Naive thymus-derived CD8-positive, alpha-beta T cell (primary cell): ENCODE measurements at places on chromosomes 2 and 18. TPM values are rescaled to one million over a fixed set of nuclear protein-coding genes. Genes with fewer than 3 reads are reported as not detected.

The MAP3K19 gene
- not detected for total RNA-seq

The FOXI3 gene
- not detected for total RNA-seq

The GKN1 gene
- total RNA-seq: not detected

The FSIP2 gene
- total RNA-seq: 0.58 TPM

The INPP5D gene
- total RNA-seq: 124 TPM

The PLCD4 gene
- 1.3 TPM for total RNA-seq

The COBLL1 gene
- 4.2 TPM for total RNA-seq

The OR6B2 gene
- total RNA-seq: not detected

The FKBP7 gene
- 2.4 TPM for total RNA-seq

The CSRNP3 gene
- total RNA-seq: not detected

GRCh38 chr2:239587841-239588240 is 187.0 kb upstream of the HDAC4 start:
- DNase-seq: no peak

DNA sequence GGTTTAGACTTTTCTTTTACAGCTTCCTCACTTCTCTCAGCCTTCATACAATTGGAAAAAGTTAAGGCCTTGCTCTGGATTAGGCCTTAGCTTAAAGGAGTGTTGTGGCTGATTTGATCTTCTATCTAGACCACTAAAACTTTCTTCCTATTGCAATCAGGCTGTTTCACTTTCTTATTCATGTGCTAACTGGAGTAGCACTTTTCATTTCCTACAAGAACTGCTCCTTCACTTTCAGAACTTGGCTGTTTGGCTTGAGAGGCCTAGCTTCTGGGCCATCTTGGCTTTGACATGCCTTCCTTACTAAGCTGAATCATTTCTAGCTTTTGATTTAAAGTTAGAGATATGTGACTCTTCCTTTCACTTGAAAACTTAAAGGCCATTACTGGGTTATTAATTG is 114.3 kb downstream of the ARHGEF4 start:
- DNase-seq: no peak

GRCh38 chr2:85429213-85429923 is 10.9 kb downstream of the SH2D6 start:
- DNase-seq: no peak

DNA sequence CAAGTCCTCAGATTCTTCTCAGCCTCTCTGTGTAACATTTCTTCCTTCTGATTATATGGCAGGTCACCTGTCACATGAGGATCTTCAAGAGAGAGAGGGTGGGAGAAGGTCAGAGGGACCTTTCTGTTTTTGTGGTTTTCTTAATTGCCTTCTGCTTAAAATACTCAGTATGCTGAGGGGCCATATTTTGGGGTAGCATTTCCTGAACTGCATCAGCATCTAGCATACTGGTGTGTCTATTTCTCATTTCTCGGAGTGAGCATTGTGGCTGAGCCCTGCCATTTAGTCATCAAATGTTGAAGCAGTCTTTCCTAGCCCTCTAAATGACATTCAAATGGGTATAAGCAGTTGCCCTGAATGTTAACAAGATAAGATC is 162.7 kb downstream of the MYO3B start:
- no peak for DNase-seq

GRCh38 chr2:177579486-177580036 is 187.0 kb downstream of the AGPS start:
- DNase-seq: no peak

DNA sequence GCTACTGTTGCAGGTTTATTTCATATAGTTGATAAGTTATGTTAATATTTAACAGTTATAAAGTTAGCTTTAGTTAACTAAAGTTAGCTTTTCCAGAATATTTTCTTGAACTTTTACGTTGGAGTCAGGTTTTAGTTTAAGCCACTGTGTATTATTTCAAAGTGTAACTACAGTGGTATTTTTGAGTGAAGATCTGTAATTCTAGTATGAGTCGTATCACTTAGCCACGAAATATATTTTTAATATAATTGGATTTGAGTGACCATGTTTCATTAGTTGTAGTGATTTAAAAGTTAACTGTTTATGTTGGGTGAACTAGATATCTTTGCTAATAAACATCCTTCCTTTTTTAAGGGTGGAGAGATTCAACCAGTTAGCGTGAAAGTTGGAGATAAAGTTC is 2.5 kb downstream of the HSPE1 start:
- DNase-seq: no peak

DNA sequence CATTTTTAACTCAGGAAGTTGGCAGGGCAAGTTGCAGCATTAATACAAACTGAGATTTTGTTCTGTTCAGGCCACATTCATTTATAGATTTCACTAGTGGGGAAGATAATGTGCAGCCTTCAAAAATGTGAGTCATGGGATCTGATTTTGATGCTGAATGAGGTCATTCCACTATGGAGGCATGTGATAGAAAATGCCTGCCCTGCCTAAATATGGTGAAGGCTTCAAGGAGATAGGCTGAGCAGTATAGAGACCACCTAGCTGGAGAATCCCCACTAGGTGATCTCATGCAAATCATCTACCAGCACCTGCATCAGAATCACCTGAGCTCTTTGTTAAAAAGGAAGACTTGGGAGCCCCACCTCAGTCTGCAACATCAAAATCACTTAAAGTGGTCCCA is 43.7 kb downstream of the PAX3 start:
- no peak for DNase-seq

GRCh38 chr2:120421126-120421829 is 75.3 kb downstream of the INHBB start:
- DNase-seq: no peak

GRCh38 chr2:898319-898718 is 52.3 kb upstream of the SNTG2 start:
- no peak for DNase-seq

DNA sequence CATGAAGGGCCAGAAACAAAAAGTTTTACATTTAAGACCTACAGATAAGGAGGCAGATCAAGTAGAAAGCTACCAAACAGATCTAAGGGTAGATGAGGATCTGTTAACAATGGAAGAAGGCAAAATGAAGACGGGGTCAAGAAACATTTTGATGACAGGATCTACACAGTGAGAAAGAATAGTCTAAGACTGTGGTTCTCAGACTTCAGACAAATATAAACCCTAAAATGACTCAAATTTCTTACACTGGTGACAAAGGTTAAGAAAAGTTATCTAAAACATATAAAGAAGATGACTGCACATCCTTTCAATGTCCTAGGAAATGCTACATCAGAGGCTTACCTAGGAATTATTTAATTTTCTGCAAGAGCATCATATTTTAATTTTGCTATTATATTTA is 34.4 kb downstream of the TRIP12 start:
- no peak for DNase-seq

GRCh38 chr2:86645752-86646151 is 22.1 kb upstream of the RNF103 start:
- DNase-seq: no peak

DNA sequence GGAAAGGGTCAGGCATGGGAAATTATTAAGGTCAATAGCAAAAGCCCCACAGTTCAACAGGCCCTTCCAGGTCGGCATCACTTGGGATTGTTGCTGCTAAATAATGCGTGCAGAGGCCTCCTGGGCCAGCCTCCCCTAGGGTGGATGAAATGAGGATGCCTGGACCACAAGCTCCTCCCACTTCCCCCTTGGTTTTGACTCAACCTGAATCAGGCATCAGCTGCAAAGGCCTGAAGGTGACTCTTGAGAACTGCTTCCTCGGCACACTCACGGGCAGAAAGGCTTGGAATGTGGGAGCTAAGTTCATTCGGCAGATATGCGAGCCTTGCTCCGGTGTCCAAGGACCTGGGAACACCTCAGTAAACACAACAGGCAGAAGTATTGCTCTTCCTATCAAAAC is 69.3 kb downstream of the MBP start:
- DNase-seq: peak; percentile 68

- DNase-seq: no peak
Observed at GRCh38 chr18:46051731-46052461, 20.2 kb downstream of the PSTPIP2 start.

GRCh38 chr2:30448866-30449265 is 1.8 kb downstream of the LCLAT1 start:
- DNase-seq: no peak

- no peak for DNase-seq
Observed at GRCh38 chr2:30465171-30465545, 18.1 kb downstream of the LCLAT1 start.

DNA sequence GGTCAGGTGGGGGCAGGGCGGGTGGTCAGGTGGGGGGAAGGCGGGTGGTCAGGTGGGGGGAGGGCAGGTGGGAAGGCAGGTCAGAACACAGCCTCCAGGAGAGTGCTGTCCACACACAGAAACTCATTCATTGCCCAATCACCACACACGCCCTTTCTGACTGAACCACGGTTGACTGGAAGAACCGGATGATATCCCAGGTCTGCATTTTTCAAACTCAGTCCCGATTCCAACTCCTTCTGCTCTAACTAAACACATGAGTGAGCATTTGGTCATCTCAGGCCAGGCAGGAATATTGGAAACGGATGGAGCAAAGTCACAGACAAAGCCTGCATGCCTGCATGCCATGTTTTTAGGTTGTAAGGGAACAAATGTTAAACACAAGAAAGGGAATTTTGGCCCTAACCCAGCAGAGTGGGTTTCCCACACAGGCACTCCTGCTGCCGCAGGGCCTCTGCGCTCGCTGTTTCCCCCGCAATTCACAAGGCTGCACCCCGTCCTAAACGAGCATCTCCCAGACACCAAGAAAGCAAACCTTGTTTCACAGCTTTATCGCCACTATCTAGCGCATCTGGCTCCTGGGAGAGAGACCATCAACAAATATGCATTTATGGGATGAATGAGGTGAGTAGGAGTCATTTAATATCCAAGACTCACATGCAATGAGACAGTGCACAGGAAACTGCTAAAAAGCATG is 100.1 kb downstream of the ZNF516 start:
- no peak for DNase-seq

DNA sequence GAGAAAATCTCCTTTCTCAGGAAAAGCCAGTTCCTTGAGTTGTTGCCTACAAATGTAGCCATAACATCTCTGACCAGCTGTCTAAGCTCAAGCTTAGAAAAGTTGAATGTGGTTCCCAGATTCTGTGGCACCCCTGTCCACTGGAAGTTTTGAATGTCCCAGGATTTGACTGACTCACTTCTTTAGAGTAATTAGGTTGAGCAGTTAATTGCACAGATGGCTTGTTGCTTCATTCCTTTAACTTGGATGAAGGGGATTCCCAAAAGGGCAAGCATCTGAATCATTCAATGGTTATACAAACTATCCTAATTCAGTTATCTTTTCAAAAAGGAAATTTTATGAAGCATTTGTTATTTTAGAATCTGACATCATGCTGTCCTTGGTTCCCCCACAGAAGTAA is 374.7 kb downstream of the LNPK start:
- DNase-seq: no peak

- DNase-seq: no peak
Observed at GRCh38 chr2:33497221-33497650, 20.8 kb downstream of the RASGRP3 start.

DNA sequence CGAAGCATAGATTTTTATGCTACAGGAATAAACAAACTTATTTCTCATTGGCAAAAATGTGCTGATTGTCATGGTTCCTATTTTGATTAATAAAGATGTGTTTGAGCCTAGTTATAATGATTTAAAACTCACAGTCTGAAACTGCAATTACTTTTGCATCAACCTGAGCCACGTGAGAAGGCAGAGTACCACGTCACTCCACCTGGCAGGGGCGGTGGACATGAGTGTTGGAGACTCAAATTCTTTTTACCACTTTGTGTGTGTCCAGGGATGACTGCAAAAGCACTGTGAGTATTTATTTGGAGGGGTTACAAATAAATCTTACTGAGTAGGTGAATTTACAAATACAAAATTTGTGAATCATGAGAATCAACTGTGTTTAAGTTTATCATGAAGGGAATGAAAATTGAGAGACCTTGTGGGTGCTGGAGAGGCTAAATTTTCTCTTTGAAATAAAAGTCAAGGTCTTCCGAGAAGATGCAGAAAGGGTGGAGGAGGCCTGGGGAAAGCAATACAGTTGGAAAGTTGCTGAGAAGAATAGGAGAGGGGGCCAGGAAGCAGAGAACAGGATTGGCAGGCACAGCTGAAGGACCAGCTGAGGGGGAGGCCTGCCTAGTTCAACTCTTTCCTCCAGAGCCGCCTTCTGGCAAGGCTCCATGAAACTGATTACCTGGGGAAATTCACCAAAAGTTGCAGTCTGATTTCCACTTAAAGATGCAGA is 316.4 kb downstream of the MYCN start:
- DNase-seq: no peak

- peak; percentile 20 for DNase-seq
Observed at GRCh38 chr2:31812051-31812798, 198.6 kb downstream of the MEMO1 start.

DNA sequence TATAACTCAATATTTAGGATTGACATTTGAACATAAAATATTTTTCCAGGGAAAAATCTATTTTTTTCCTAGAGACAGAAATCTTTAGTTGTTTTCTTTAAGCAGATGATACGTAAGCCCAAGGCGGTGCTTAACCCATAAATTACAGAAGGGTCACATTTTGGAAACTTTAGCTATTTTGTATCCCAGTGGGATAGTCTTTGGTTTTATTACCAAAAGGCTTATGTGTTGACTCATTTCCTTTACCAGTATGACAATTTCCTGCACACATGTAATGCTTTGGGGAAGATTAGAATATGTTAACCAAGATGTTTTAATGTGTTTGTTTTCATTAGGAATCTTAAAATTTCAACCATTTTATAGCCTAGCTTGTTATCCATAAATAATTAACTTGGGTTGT is 24.8 kb downstream of the DYNC1I2 start:
- DNase-seq: no peak

GRCh38 chr18:54191352-54191751 is 33.1 kb downstream of the MBD2 start:
- DNase-seq: no peak
